Caki2 (cell line): ENCODE measurements at places on chromosomes 1 and 21.

- no peak for DNase-seq
Observed at GRCh38 chr21:27633631-27634030, 666.7 kb upstream of the ADAMTS5 start.

DNA sequence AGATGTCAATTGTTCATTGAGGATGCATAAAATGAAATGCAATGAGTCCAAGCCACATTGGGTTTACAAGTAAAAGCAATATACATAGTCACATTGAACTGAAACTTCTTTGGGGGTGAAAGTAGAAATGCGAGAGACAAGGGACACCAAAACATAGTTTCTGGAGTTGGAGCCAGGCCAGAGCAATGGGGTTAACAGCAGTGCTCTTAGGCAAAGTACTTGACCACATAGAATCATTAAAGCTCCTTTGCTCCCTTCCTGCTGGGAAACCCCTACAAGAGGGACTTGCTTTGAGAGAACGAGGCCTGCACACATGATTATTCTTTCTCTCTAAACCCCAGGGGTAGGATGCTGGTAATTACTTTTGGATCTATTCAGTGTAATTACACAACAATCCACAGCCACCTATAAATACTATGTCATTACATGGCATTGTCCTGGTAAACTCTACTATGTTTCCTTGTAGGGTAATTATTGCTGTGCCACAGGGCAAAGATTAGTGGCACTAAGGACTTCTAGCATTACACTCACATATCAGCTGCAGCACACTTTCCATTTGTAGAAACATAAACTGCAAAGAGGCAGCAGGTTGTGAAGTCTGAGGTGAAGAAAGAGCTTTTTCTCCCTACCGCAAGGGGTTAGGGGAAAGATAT is 421.6 kb upstream of the PBX1 start:
- DNase-seq, result no peak

- DNase-seq, result no peak
Observed at GRCh38 chr1:3638676-3639075, 11.2 kb downstream of the WRAP73 start.

DNA sequence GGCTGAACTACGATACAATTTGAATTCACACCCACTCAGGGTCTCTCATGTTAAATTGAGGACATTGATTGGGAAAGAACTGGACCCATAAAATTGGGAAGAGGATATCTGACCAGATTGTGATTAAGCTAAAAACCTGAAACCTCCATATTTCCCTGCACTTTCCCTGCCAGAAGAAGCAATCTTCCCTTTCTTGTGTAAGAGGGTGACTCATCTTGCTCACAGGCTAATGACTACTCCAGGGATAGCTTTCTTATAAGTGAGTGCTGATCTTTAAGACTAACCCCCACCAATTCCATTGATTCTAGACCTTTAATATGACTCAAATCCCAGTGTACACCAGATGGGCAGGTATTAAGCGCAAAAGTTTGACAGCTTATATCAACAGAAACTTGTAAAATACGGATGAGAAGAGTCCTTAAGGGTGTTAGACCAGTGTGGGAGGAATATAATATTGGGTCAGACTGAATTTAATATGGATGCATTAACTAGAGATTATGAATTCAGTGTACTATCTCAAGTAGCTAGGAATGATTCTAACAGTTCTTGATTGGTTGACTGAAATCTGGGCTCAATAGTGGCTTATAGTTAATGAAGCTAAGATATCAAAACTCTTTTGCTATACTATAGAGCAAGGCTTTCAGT is 12.1 kb upstream of the SGIP1 start:
- no peak for DNase-seq
